ENCODE measurements at places on chromosomes 11 and 22. TPM values are rescaled to one million over a fixed set of nuclear protein-coding genes. Genes with fewer than 3 reads are reported as not detected.

DNA sequence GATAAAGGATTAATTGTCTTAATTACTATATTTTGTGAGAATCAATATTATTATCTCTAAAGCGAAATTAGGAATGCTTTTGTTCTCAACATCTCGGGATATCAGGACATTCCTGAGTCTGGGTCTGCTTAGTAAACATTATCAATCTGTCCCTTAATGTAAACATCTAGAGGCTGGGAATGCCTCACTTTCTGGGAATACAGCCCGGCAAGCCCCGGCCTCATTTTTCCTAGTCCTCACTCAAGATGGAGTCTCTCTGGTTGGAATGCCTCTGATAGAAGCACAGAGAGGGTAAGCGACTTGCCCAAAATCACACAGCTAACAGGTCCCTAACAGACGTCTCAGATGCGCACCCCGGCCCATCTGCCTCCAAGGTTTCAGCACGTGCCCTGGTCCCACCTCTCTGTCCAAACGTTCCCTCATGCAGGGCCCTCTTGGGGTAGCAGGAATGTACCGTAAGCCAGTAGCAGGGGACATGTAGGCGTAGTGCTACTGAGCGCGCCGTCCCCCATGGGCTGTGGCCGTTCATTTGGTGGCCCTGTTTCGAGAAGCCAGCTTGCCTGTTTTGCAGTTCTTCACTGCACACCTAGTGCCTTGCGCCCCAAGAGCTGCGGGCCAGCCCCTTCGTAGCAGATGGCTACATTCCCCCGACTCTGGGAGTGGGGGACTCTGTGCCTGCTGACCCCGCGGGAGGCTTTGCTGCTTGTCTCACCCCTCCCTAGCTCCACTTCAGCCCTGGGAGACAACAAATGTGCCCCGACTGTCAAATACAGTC is 62.2 kb upstream of the FADD start:
- DNase-seq = peak; percentile 48
- peak overlapping the region; percentile 81 for H3K27ac ChIP-seq
- H3K4me3 ChIP-seq = no peak overlapping the region
- H3K4me1 ChIP-seq = peaks cover 16% of the 10 kb centered on the region
- no peaks in the 10 kb centered on the region for H3K27me3 ChIP-seq

DNA sequence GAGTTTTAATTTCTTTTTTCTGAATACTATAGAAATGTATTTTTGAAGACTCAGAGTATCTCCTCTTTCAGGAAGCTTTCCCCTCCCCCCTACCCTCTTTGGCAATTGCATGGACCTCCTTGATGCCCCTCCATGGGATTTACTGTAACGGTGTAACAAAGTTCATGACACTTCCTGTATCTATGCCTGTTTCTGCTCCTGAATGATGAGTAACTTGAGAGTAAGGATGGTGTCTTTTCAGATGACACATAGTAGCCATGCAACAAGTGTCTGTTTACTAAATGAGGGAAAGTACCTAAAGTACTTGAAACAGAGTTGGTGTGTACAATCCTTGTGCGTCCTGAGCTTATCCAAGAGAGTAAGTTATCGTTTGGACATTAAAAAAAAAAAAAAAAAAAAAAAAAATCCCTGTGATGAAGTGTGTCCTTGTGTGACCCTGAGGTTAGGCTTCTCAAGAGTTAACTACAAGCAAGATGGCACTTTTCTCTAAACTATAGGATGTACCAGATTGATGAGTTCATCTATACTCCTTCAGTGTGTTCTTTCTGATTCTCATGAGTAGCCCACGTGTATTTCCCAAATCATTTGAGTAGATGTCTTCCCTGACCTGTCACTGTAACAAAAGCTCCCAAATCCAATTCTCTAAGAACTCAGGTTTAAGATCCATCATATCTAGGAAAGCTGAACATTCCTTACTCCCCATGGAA is 7.4 kb downstream of the ETS1 start:
- no peaks in the 10 kb centered on the region for H3K36me3 ChIP-seq
- H3K27me3 ChIP-seq = peaks cover 26% of the 10 kb centered on the region
- H3K4me3 ChIP-seq = no peak overlapping the region
- DNase-seq = no peak
- peaks cover 31% of the 10 kb centered on the region for H3K4me1 ChIP-seq

The OR6M1 gene
- total RNA-seq = not detected

The SCGB1D2 gene
- not detected for total RNA-seq

The VPREB1 gene
- not detected for total RNA-seq

- DNase-seq = peak; percentile 90
- peaks cover 94% of the 10 kb centered on the region for H3K4me1 ChIP-seq
- no peaks in the 10 kb centered on the region for H3K27me3 ChIP-seq
- peak overlapping the region; percentile 69 for H3K27ac ChIP-seq
- H3K36me3 ChIP-seq = no peaks in the 10 kb centered on the region
- no peak overlapping the region for H3K4me3 ChIP-seq
Observed at GRCh38 chr11:48052183-48053044, 72.1 kb downstream of the PTPRJ start.

DNA sequence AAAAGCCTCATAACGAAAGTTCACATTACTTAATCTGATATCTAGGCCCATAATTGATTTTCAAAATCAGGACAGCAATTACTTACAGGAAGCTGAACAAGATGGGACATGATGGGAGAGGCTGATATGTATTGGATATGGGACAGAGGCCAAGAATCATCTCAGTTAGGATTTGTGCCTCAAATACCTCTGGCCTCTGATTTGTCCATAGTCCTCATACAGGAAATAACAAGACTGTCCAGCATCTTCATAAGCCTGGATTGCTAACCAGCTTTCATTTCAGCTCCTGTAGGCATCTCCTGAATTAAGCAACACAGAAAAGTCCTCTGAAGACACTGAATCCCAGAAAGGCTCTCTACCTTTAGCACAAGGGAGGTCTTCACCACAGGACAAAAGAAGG is 4.3 kb upstream of the MRGPRX4 start:
- H3K4me3 ChIP-seq = no peak overlapping the region
- H3K4me1 ChIP-seq = no peaks in the 10 kb centered on the region
- no peaks in the 10 kb centered on the region for H3K36me3 ChIP-seq
- DNase-seq = no peak

DNA sequence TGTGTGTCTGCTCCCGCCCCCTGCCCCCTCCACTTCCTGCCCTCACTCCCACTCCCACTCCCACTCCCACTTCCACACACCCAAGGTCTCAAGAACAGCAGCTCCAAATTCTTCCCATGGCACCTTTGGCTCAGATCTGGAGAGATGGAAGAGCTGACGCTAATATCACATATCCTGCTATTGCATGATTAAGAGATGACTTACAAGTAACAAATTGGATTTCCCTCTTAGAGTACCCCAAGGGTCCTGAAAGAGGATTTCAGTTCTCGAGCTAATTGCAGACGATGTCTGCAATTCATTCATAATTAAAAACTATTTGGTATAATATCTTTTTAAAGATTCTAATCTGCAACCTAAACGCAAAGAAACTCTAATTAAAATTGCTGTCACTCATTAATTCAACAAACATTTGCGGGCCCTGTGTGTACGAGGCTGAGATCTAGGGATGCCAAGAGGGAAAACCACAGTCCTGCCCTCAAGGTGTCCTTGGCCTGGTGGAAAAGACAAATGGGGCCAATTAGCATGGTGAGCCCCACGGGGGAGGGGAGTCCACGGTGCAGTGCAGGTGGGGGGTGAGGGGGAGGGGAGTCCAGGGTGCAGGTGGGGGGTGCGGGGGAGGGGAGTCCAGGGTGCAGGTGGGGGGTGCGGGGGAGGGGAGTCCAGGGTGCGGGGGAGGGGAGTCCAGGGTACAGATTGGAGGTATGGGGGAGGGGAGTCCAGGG is 50.3 kb downstream of the CELSR1 start:
- no peak overlapping the region for H3K4me3 ChIP-seq
- no peaks in the 10 kb centered on the region for H3K27me3 ChIP-seq
- no peak overlapping the region for H3K27ac ChIP-seq
- H3K4me1 ChIP-seq = no peaks in the 10 kb centered on the region
- H3K36me3 ChIP-seq = no peaks in the 10 kb centered on the region

The LDHAL6A gene
- not detected for total RNA-seq

- no peak overlapping the region for H3K4me3 ChIP-seq
- no peak for DNase-seq
- no peak overlapping the region for H3K27ac ChIP-seq
- no peaks in the 10 kb centered on the region for H3K27me3 ChIP-seq
- peaks cover 49% of the 10 kb centered on the region for H3K4me1 ChIP-seq
Observed at GRCh38 chr11:83044958-83045712, 26.6 kb downstream of the RAB30 start.

GRCh38 chr11:21820176-21820575 is 372.7 kb upstream of the ANO5 start:
- H3K4me3 ChIP-seq = no peak overlapping the region
- DNase-seq = no peak
- no peak overlapping the region for H3K27ac ChIP-seq
- no peaks in the 10 kb centered on the region for H3K27me3 ChIP-seq

The GCAT gene
- 0.45 TPM for total RNA-seq

GRCh38 chr11:123531325-123531724 is 101.3 kb downstream of the GRAMD1B start:
- no peak overlapping the region for H3K27ac ChIP-seq
- no peaks in the 10 kb centered on the region for H3K4me1 ChIP-seq
- H3K27me3 ChIP-seq = no peaks in the 10 kb centered on the region
- no peaks in the 10 kb centered on the region for H3K36me3 ChIP-seq

DNA sequence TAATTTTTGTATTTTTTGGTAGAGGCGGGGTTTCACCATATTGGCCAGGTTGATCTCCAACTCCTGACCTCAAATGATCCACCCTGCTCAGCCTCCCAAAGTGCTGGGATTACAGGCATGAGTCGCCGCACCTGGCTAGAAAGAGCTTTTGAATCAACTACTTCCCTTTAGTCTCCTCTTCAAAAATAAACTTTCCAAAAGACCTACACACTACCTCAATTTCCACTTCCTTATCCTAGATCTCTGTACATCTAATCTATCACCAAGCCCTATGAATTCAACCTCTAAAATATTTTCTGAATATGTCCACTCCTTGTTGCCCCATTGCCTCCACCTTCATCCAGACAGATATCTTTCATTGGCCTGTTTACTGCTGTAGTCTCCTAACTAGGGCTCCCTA is 13.1 kb upstream of the DDX6 start:
- no peaks in the 10 kb centered on the region for H3K27me3 ChIP-seq
- no peak overlapping the region for H3K4me3 ChIP-seq
- H3K27ac ChIP-seq = no peak overlapping the region

GRCh38 chr22:40044870-40045834 is 50.4 kb downstream of the FAM83F start:
- DNase-seq = peak; percentile 56
- peak overlapping the region; percentile 96 for H3K27ac ChIP-seq
- no peaks in the 10 kb centered on the region for H3K27me3 ChIP-seq
- H3K36me3 ChIP-seq = no peaks in the 10 kb centered on the region
- peak overlapping the region; percentile 82 for H3K4me3 ChIP-seq

DNA sequence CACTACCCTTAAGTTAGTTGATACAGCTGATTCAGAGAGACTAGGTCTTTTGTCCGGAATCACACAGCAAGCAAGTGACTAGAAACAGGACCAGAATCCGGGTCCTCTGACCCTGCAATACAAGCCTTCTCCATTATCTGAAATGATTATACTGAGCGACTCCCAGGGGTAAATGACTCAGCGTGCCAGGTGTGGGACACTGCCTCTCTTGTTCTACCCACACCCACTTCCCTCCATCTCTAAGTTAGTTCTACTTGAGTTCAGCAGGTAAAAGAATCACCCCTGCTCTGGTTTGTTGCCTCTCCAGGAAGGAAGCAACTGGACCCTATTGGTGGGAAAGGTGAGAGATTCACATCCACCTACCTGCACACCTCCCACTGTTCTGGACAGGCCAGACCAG is 156.9 kb downstream of the DBX1 start:
- H3K36me3 ChIP-seq = peaks cover 1% of the 10 kb centered on the region
- no peaks in the 10 kb centered on the region for H3K27me3 ChIP-seq
- H3K4me1 ChIP-seq = peaks cover 6% of the 10 kb centered on the region
- H3K4me3 ChIP-seq = no peak overlapping the region
- no peak overlapping the region for H3K27ac ChIP-seq
- DNase-seq = no peak

DNA sequence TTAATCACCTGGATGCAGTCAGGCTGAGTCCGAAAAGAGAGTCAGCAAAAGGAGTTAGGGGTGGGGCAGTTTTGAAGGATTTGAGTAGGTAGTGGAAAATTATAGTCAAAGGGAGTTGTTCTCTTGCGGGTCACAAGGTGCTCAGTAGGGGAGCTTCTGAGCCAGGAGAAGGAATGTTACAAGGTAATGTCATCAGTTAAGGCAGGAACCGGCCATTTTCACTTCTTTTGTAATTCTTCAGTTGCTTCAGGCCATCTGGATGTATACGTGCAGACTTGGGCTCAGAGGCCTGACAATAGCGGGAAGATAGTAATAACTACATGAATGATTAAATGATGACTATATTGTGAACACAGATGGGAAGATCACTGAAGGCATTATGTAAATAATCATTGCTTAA is 6.2 kb downstream of the SC5D start:
- no peaks in the 10 kb centered on the region for H3K27me3 ChIP-seq
- H3K4me1 ChIP-seq = peaks cover 18% of the 10 kb centered on the region
- DNase-seq = no peak
- no peak overlapping the region for H3K27ac ChIP-seq

DNA sequence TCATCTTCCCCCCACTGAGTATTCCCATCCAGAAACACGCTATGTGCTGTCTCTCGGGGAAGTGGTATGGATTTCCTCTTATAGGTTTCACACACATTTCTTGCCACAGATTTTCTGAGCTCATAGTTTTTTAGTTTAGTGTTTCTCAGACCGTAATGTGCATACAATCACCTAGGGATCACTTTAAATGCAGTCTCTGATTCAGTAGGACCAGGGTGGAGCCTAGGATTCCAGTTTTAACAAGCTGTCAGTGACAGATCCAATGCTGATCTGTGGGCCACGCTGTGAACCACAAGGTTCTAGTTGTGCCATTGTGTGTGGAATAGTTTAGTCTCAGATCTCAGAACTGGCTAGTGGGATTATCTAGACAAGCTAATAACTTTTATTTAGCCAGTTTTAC is 23.7 kb upstream of the CXCR5 start:
- no peak overlapping the region for H3K4me3 ChIP-seq
- DNase-seq = no peak
- no peaks in the 10 kb centered on the region for H3K36me3 ChIP-seq
- no peak overlapping the region for H3K27ac ChIP-seq
- H3K27me3 ChIP-seq = no peaks in the 10 kb centered on the region

The OR8A1 gene
- not detected for total RNA-seq

The ALDH3B1 gene
- total RNA-seq = 21.2 TPM

All from stomach (tissue), 19 donors.